ENCODE measurements at places on chromosomes 2 and 18.

- no peak for DNase-seq
These were observed 53.0 kb upstream of the ASAP2 start for GRCh38 chr2:9153643-9153980.

DNA sequence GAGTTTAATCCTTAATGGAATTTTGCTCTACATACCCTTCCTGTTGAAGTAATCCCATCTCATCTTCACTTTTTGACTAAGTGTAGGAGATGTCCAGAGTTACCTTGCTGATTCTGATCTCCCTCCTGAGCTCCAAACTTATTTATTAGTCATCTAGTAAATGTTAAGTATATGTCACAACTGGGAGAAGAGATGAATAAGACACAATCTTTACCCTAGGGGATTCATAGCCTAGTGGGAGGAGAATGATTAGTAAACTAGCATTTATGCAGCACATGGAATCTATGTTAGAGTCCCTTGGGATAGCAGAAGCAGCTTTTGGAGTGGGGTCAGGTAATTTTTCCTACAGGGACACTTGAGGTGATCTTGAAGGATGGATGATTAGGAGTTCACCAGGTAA lies 20.7 kb downstream of the ACVR2A start:
- no peak for DNase-seq

DNA sequence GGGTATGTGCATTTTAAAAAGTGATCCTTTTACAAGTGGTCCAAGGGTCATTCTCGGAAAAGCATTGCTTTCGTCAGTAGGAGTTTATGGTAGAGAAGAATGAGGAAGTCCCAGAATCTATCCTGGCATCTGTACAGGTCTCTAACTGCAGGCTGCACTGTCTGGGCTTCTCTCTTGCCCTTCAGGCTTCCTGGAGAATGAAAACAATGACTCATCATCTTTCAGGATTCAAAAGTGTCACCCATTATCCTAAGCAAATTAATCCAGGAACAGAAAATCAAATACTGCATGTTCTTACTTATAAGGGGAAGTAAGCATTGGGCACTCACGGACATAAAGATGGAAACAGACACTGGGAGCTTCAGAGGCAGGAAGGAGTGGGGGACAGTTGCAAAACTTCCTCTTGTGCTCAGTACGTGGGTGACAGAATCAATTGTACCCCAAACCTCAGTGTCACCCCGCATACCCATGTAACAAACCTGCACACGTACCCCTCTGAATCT lies 60.2 kb upstream of the TXNDC2 start:
- DNase-seq = peak; percentile 94

GRCh38 chr2:207215308-207215707 lies 49.6 kb upstream of the KLF7 start:
- no peak for DNase-seq

DNA sequence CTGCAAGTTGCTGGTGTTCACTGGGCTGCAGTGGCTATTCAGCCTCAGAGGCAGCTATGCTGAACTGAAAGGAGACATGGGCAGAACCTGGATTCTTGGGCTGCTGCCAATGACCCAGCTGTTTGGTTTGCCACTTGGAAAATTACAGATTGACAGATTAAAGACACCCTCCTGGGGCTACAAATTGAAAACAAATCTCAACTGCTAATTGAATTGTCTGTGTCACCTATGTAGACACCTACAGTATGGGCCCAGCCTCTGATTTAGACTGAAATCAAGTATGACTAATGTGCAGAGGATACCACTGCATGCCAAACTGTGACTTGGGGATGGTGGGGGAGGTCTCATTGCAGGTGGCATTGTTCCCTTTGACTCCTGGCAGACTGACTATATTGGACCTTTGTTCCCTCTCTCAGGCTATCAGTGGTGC lies 42.8 kb downstream of the ITSN2 start:
- DNase-seq = no peak

- no peak for DNase-seq
These were observed 49.0 kb downstream of the STRADB start for GRCh38 chr2:201500534-201500933.

- no peak for DNase-seq
These were observed 691.0 kb downstream of the ZEB2 start for GRCh38 chr2:143828763-143829537.

- no peak for DNase-seq
These were observed 5.3 kb upstream of the LHCGR start for GRCh38 chr2:48760826-48761225.

- no peak for DNase-seq
These were observed 17.7 kb downstream of the QPCT start for GRCh38 chr2:37361994-37362698.
